Stimulated activated CD4-positive, alpha-beta T cell treated with anti-CD3 and anti-CD28 coated beads, Interleukin-4, amount 100 ng/mL, for 48 hours (primary cell): ENCODE measurements at places on chromosomes 12 and 14.

DNA sequence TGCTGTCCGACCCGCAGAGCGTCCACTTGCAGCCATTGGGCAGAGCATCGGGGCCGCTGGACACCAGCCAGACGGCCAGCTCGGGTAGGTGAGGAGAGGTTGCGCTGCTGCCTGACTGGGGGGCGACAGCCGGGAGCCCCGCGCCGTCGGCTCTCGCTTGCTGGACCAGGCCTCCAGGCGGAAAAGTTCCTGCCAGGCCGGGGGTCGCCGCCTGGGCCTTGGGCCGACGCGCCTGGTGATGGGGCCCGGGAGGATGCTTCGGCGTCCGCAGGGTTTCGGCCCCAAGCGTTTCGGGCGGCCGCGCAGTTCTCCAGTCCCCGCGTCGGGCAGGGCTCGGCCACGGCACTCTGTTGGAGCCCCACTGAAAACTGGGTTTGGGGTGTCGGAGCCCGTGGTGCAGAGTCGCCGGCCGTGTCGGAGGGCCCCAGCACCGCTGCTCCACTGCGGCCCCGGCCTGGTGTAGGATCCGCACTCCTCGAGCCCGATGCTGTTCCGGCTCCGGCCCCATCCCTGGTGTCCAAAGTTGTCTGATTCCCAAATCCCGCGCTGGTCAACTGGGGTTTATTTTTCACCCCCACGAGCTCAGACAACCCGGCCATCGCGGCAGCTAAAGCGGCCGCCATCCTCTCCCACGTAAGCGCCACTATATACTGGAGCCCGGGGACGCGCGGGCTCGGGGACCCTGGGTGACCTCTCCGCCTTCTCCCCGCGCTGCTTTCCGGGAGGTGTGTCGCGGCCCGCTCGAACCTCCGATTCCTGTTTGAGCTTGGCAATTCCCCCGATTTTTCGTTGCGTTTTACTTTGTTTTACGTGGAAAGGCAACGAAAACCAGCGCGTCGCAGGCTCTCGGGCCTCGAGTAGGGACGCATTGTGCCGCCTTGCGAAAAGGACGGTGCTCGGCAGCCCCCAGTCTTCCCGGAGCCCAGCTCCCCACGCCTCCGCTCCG is 872 bp downstream of the VSX2 start:
- DNase-seq, result no peak

DNA sequence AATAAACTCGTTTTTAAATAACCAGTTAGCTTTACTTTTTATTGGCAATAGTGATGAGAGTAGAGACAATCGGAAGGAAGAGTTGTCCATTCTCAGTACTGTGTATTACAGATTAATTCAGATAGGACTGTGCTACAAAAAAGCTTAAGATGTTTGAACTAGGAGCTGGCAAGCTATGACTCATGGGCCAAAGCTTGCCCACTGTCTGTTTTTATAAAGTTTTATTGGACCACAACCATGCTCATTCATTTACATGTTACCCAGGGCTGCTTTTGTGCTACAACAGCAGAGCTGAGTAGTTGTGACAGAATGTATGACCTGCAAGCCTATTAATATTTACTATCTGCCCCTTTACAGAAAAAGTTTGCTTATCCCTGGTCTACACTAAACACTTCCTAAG is 19.4 kb downstream of the GNS start:
- no peak for DNase-seq

DNA sequence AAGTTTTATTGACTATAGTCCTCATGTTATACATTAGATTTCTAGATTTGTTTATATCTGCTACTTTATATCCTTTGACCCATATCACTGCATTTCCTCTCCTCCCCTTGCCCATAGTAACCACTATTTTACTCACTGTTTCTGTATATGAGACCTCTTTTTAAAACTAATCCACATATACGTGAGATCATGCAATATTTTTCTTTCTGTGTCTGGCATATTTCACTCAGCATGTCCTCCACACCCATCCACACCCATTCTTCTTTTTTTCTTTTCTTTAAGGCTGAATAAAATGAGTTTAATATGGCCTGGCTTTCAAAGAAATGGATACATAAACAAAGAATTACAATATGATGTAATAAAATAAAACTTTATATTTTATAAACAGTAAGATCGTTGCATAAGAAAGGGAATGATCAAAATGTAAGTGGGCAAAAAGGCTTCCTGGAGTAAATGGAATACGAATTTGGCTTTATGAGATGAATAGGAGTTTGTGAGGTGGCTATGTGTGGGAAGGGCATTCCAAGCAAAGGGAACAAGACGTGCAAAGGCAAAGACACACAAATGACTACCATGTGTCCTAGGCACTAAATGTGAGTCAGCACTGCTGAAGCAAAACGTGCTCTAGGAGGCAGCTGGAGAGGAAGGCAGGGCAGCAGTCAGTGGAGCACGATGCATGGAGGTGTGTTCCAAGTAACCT is 53.2 kb upstream of the HIF1A start:
- no peak for DNase-seq

DNA sequence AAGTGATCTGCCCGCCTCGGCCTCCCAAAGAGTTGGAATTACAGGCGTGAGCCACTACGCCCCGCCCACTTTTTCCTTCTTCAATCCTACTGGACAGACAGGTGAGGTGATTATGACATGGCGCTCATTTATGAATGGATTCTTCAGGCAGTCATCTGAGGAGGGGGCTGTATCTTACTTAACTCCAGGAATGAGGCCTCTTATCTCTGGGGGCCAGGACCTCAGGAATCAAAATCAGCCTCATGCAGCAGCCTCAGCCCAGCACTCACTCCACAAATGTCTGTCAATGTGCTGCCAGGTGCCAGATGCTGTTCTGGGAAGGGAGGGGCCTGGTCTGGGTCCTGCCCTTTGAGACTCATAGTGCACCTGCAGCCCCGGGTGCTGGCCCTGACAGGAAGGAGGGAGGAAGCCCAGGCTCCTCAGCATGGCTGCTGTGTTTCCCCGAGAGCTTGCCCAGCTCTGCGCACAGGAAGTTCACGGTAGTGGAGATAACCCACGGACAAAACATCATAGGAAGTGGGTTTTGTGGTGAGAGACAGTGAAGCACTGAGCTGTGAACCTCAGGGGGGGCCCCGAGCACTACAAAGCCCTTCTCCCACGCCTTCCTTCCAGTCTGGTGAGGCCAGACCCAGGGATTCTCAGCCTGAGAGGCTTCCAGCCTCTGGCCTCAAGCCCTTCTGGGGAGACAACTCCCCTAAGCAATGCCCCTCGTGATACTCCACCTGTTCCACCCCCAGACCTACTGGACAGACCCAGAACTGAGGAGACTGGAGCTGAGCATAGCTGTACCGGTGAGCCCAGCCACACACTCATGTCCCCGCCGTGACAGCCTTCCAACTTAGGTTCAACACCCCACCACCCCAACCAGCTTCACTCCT is 22.3 kb downstream of the GALNT6 start:
- peak; percentile 66 for DNase-seq

DNA sequence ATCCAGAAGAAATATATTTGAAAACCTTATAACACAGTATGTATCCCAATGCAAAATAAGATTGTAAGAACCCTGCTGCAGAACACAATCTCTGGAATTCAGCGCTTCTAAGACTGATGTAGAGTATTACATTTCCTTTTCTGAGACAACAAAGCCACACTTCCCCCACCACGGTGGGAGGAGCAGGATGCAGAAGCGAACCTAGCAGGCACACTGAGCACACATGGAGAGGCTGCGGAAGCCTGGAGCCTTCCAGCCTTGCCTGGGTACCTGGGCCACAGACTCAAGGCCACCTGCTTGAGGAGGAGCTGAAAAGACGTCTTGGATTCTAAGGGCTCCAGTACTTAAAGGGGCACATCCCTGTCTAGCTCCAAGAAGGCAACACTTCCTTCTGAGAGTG is 46.4 kb downstream of the TCHP start:
- no peak for DNase-seq

DNA sequence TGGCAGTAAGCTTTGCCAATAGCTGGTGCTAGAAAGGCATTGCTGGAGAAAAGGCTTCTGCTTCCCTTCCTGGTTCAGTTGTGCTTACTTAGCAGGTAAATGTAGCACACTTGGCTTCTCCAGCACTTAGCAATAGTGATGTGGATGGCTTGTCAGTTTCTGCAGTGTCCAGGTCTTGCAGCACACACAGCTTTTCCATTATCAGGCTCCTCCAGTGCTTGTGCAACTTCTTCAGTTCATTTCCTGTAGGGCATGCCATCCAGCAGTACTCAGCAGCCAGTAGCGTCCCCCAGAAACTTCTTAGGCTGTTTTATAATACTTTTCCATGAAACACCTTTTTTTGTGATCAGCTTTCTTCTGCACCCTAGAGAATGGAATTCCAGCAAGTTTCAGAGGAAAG is 154.6 kb downstream of the SLC6A15 start:
- DNase-seq, result no peak

GRCh38 chr12:130357729-130358330 is 20.1 kb downstream of the PIWIL1 start:
- no peak for DNase-seq

DNA sequence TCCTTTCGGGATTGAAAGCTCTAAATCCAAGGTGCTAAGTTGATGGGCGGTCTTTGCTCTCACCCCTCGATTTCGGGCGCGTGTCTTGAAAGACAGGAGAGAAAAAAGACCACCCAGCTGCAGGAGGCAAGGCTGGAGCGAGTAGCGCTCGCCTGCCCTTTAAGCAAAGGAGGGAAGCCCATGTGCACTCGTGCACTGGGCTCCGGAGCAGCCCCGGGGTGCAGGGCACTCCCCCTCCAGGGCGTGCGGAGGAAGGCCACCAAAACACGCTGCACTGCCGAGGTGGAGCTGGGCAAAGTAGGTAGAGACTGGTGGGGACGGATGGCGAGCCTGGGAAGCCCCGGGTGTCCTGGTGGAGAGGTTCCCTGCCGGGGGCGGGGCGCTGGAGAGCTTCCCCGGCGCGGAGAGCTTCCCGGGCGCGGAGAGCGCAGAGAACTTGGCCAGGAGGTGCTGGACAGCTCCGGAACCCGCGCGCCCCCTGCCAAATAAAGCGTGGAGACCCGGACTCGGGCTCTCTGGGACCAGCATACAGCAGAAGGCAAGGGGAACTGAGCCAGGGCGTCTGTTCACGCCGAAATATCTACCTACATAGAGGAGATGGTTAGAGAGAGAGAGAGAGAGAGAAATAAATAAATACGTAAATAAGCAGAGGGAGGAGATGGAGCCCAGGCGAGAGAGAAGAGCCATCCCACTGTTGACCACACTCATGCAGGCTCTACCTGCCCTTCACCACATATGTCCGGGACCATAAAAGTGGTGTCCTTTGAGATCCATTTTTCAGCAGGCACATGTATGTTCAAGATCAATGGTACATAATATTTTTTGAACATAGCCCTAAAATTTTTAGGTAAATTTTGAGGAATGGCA is 662 bp upstream of the NELL2 start:
- peak; percentile 19 for DNase-seq

GRCh38 chr12:116202940-116203339 is 74.6 kb downstream of the MED13L start:
- DNase-seq, result no peak

DNA sequence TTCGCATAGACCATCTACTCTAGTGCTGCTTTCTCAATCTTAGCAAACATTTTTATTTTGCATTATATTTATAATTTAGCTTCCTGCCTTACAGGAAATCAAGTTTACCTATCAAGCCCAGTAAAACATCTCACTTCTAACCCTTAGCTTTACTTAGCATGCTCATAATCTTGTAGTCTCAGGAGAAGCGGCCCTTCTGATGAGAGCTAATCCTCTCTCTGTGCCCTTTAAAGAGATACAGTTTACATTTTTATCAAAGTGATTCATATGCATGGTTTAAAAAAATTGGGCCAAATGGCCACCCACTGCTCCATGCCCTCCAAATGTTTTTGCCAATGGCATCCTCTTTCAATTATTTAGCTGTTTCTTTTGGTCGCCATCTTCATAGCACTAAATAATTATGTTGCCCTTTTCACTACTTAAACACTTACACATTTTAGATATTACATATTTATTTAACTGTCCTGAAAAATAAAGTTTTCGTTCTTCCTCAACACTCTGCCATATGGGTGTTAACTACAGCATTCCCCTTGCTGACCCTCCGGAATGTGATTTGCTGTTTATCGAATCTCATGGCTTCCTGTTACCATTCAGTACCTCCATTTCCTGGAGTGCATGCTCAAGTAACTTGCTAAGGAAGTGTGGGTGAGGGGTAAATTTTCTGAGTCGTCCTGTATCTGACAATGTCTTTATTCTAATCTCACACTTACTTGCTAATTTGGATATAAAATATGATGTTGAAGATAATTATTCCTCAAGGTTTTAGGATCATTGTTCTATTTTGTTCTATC is 29.3 kb downstream of the YLPM1 start:
- no peak for DNase-seq

DNA sequence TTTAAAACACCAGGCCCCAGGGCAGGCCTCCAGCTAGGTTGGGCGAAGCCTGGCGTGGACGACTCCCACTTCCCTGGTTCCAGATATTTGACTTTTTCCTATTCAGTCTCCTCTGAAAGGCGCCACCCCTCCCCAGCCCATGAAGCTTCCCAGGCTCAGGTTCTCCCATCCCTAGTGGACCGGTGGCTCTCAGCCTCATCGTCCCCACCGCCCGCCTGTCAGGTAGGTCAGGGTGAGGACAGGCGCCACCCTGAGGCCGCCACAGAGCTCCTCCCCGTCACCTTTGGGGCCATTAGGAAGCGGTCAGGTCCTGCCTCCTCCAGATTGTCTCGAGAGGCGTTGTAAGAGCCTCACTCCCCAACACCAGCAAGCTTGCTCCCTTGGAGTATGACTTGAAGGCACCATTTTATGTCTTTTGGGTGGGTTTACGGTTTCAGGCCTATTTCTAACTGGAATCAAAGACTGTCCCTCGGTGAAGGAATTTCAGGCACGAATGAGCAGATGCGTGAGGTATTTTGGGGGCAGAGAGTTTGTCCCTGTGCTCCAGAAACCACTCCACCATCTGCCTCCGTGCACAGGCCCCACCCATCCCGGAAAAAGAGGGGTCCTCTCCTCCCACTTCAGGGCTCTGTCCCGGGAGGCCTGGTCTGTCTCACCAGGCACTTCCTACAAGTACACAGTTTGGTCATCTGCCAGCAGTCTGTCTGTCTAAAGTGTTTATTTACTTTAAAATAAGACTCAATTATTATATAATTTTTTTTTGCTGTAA is 55.6 kb downstream of the TSPAN9 start:
- no peak for DNase-seq

GRCh38 chr14:60845523-60845922 is 111.0 kb downstream of the MNAT1 start:
- DNase-seq, result no peak
